Mesenchymal stem cell (in vitro differentiated cells and primary cell): ENCODE measurements at places on chromosomes 16 and 17.

DNA sequence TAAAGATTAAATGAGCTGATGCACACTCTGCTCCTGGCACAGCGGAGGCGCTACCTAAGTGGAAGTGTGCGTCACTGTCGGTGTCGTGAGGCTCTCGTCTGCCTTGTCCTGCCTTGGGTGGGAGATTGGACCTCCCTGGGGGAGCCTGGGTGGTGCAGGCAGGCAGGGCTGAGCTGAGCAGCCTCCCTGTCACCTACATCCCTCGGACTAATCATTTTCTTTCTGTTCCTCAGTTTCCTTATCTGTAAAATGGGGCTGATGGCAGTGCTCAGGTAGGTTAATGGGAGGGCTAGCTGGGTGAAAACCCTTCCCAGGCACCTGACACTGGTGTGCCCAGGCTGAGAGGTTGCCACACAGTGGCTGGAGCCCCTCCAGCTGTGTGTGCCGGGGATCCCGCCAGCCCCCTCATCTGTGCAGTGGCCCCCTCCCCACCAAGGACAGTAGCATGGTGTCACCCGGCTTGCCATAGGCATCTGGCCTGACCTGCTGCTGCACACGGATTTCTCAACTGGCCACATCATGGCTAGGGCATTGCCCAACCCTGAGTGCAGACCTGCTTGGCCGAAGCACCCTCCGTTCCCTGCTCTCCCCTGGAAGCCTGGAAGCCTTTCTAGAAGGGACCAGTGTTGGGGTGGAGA, 4.3 kb downstream of the ADCY7 start:
- no peak for DNase-seq
- H3K4me3 ChIP-seq: no peak overlapping the region
- H3K36me3 ChIP-seq: no peaks in the 10 kb centered on the region
- peaks cover 21% of the 10 kb centered on the region for H3K4me1 ChIP-seq
- H3K27ac ChIP-seq: no peak overlapping the region
- H3K27me3 ChIP-seq: no peaks in the 10 kb centered on the region

- peak; percentile 1 for DNase-seq
- no peak overlapping the region for H3K27ac ChIP-seq
- no peaks in the 10 kb centered on the region for H3K27me3 ChIP-seq
- no peaks in the 10 kb centered on the region for H3K36me3 ChIP-seq
- no peaks in the 10 kb centered on the region for H3K4me1 ChIP-seq
- H3K4me3 ChIP-seq: no peak overlapping the region
Measured at GRCh38 chr17:12231355-12231682, 210.6 kb downstream of the MAP2K4 start.

DNA sequence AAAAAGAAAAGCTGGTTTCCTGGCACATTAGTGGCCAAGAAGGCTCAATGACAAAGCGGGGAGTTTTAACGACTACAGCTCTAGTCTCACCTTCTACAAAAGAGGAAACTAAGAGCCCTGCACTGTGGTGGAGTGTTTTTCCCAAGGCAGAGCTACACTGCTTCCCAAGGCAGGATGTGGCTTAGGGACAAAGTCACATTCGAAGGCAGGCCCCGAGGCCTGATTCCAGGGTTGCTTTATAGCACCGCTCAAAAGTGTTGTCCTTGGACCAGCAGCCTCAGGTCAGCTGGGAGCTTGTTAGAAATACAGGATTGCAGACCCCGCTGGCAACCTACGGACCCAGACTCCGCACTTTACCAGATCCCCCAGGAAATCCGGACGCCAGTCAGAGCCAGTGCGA, 23.8 kb downstream of the TMEM92 start:
- no peaks in the 10 kb centered on the region for H3K27me3 ChIP-seq
- no peak overlapping the region for H3K27ac ChIP-seq
- DNase-seq: no peak
- H3K36me3 ChIP-seq: no peaks in the 10 kb centered on the region
- peaks cover 3% of the 10 kb centered on the region for H3K4me1 ChIP-seq

- no peaks in the 10 kb centered on the region for H3K4me1 ChIP-seq
- H3K27ac ChIP-seq: no peak overlapping the region
- no peaks in the 10 kb centered on the region for H3K27me3 ChIP-seq
- no peak overlapping the region for H3K4me3 ChIP-seq
- no peaks in the 10 kb centered on the region for H3K36me3 ChIP-seq
Measured at GRCh38 chr16:61289141-61289540, 747.1 kb downstream of the CDH8 start.
